ENCODE measurements at places on chromosomes 12 and 14. TPM values are rescaled to one million over a fixed set of nuclear protein-coding genes. Genes with fewer than 3 reads are reported as not detected.

Gene LRRC9
- not detected for total RNA-seq

Gene JDP2
- total RNA-seq = 21.9 TPM

DNA sequence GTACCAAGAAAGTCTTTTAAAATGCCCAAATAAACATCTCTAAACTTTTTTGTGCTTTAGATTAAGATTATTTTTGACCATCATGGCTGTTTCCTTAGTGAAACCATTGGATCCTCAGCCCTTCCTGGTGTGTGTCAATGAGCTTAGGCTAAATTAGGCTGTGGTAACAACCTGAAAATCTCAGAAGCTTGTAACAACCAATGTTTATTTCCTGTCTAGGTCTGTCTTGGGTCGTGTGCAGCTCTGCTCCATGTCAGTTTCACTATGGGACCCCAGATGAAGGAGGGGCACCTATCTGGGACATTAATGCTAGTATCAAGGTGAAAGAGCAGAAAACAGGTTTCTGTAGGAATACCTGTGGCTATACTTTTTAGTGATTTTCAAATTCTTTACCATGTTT is 49.9 kb downstream of the KCNMB4 start:
- DNase-seq = no peak

DNA sequence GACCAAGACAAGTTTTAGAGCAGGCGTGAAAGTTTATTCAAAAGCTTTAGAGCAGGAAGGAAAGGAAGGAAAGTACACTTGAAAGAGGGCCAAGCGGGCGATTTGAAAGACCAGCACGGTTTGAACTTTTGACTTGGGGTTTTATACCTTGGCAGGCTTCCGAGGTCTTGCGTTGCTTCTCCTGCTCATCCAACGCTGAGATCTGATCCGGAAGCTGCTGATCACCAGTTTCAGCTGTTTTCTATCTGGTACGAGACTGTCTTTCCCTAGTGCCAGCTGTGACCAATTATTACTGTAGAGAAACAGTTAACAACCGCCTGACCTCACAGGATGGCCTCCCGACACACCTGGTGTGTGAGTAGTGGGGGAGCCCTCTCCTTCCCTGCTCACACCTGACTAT is 20.6 kb upstream of the SNRPF start:
- DNase-seq = peak; percentile 91

DNA sequence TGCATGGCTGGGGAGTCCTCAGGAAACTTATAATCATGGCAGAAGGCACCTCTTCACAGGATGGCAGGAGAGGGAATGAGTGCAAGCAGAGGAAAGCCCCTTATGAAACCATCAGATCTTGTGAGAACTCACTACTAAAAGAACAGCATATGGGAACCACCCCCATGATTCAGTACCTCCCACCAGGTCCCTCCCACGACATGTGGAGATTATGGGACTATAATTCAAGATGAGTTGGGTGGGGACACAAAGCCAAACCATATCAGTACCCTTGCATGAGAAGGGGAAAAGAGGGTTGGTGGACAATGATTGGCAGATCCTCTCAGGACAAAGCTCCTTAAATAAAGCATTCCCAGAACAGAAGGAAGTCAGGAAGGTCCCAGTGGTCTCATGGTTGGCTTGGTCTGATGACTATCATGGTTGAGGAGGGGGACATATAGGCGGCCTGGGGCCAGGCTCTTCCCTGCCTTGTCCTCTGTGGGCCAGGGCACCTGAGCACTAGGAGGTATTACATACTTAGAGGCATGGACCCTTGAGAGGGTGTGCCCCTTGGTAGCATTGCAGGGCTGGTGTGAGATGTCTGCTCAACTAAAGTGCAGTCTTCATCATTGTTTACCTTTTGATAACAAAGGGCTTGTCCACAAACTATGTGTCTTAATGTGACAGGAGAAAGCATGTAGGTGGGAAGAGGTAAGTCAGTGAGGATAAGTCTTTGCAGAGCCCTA is 22.2 kb downstream of the HSD17B6 start:
- DNase-seq = no peak

DNA sequence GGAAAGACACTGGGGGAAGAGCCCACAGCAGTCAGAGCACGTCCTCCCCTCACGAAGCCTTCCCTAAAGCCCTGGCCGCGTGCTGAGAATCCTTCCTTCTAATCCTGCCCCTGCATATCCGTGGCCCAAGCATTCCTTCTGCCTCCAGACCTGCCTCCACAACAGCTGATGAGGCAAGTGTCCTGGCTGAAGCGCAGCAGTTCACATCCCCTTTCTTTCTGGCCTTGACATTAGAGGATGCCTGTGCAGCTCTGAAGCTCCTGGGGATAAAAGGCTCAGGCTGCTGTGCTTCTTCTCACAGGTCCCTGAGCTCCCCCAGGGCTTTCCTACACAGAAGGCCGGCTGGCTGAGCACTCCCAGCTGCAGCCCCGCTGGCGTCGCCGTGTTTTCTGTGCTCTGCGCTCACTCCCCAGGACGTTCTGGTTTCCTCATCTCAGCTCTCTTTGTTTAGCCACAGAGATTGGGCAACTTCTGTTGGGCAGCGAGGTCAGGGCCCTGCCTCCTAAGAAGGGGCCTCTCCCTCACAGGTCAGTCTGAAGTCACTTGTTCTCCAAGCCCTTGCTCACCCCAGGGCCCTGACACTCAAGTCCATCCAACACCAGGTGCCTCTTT is 45.8 kb downstream of the NINJ2 start:
- no peak for DNase-seq

GRCh38 chr12:237026-237815 is 23.3 kb upstream of the SLC6A12 start:
- no peak for DNase-seq

DNA sequence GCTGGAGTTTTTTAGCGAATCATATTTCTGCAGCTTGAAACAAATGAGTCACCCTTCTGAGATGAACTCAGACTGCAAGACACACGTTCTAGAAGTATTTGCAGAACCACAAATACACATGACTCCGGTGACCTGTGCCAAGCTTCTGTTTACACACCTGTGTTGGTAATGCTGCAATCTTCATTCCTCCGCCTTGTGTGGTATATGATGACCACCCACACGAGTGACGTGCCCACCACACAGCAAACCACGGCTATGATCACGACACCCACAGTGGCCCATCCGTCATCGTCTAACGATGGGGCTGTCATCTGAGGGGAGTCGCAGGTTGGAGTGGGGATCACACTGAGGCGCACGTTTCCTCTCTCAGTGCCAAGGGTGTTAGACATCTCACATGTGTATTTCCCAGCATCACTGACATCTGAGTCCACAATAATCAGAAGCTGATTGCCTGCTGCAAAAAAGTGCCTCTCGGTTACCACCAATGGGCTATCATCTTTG is 43.0 kb downstream of the LRIG3 start:
- DNase-seq = peak; percentile 95

DNA sequence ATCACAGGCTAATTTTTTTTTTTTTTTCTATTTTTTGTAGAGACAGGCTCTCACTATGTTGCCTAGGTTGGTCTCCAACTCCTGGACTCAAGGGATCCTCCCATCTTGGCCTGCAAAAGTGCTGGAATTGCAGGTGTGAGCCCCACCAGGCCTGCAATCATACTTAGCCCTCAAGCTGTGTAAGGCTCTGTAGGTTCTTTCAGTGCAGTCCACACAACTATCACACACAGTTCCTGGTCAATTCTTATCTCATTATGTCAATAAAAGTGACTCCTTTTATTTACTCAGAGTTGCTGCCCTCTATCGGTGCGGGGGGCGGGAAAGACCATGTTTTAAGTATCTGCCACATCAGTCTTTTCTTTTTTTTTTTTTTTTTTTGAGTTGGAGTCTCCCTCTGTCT is 29.0 kb downstream of the SLC2A3 start:
- DNase-seq = peak; percentile 54

DNA sequence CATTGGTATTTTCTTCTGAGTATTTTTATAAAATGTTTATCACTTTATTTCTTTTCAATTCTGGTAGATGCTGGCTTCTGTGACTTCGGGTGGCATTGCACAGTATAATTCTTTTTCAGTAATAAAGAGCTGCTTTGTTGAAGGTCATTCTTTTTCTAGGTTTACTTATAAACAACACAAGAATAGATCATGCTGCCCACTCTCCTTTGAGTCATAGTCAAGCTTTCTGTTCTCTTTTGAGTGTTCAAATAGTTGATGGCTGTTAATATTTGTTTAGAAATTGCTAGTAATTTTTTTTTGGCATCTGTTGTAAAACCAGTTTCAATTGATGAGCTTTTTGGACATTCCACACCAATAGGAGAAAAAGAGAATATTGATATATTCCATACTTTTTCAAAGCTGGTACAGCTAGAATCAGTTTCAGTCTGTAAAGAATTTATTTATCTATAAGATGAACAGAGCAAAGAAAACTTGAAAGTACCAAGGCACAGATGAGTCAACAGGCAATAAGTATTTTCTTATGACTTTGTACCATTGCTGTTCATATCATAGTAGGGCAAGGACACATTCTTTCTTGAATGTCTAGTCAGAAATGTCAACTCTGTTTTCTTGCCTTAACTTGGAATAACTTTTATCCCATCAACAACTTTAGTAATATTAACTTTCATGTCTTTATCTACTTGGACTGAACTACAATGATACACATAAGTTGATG is 513.0 kb upstream of the SEL1L start:
- no peak for DNase-seq

GRCh38 chr12:59401862-59402261 is 194.0 kb upstream of the SLC16A7 start:
- peak; percentile 47 for DNase-seq

DNA sequence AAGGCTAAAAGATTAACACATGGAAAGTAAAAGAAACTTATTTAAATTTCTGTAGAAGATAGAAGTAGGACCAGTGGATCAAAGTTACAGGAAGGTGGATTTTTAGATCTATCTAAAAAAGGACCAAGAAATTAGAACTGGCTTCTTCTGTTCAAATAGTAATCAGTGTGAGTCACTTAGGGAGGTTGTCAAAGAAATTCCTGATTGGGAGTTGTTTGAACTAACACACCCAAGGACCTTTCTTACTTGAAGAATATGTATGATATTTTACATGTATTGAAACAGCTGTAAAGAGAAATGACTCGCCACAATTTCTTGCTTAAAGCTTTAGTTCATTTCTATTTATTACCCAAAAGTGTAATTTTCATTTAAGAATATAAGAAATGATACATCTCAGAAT is 256.9 kb downstream of the RAD51B start:
- DNase-seq = peak; percentile 7

DNA sequence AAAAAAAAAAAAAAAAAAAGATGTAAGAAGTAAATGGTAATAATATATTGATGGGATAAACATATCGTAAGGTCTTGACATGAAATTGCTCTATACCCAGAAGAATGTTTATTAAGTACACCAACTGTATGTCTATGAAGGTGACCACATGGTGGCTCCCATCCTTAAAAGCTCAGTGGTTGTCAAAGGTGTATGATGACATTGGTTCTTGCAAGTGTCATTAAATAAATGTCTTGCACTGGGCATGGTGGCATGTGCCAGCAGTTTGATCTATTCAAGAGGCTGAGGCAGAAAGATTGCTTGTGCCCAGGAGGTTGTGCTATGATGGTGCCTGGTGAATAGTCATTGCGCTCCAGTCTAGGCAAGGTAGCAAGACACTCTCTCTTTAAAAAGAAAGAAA is 10.4 kb downstream of the CCT2 start:
- no peak for DNase-seq

DNA sequence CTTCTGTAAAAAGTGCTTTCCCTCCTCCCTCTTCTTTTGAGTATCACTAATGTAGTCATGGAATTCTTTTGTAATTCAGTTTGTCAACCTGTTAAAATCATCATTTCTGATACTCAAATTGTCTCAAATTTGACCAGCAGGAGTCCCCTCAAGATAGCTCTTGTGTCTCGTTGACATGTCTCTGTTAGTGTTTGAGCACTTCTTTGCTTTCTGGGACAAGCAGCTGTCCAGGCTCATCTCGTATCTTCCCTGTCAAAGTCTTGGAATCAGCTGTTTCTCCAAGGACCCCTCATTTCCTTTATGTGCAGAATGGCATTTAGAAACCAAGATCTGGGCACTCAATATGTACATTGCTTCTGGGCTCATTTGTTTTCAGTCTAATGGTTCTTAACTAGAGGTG is 10.7 kb downstream of the CIPC start:
- no peak for DNase-seq

GRCh38 chr12:132517013-132517739 is 27.2 kb downstream of the FBRSL1 start:
- no peak for DNase-seq

DNA sequence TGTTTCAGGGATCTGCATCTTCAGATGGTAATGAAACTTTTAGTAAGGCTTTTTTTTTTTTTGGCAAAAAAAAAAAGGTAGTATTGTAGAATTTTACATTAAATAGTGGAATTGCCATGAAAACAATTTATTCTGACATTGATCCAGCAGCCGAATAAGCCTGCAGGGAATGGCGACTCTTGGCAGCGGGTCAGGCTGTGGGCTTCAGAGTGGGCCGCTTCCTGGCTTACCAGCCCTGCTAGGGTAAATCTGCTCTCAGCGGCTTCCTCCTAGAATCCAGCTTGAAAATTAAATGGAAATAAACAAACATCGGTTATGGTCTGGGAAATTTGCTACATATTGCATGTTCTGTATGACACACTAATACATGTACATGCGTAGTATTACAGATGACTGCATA is 34.8 kb downstream of the SFSWAP start:
- DNase-seq = no peak

DNA sequence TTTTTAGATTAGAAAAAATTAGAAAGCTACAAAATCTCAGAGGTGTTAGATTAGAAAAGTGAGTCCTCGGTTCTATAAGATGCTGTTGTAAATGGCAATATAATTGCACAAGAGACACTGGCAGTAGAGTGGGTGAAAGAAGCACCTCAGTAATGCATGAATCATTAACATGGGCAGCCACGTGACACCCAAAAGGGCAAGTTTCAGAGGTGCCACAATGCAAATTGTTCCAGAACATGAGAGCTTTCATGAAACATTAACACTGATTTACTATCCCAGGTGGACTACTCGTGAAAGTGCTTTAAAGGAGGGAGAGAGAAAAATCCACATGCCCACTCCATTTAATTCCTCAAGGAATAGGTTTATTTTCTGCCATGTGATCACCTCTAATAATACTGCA is 108.4 kb downstream of the PTPRR start:
- no peak for DNase-seq

DNA sequence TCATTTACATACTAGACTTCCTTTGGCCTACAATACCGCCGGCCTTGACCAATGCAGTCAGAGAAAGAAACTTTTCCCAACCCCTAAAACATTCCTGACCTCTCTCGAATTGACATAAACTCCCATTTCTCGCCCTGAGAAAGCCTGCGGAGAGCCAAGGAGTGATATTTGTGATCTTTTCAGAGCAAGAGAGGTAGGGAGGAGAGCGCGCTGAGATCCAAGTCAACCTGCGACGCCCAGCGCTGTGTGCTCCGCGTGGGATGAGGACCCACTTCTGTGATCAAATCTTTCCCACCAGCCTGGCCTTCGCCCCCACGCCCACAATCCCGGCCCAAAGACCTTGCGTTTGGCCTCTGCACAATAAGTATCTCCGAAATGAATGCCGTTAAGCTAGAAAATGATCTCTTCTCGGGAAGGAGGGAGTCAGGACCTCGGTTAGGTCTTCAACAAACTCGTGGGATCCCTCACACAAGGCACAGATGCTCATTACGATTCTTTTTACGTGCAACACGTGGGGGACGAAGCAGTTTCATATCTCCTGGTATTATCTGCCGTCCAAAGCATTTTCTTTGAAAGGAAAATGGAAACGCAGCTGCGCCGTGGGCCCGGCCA is 6.3 kb upstream of the NPAS3 start:
- no peak for DNase-seq

All from M059J (cell line).